Progenitor cell of endocrine pancreas (in vitro differentiated cells): ENCODE measurements at places on chromosomes 4 and X. TPM values are rescaled to one million over a fixed set of nuclear protein-coding genes. Genes with fewer than 3 reads are reported as not detected.

Gene VCX3B
- total RNA-seq = not detected in 2 replicates

Gene FAM47E
- 3.4 and 4.0 TPM in 2 replicates for total RNA-seq

Gene DCAF8L2
- total RNA-seq = 0.29 TPM in 1 of 2 replicates, not detected in the other

Gene EDA2R
- 4.2 and 6.6 TPM in 2 replicates for total RNA-seq

Gene MFAP3L
- total RNA-seq = 3.3 and 3.4 TPM in 2 replicates
